ENCODE measurements at places on chromosomes 11 and 22.

- no peak for DNase-seq
These were observed 85.3 kb upstream of the HORMAD2 start for GRCh38 chr22:29994943-29995342.

- no peak for DNase-seq
These were observed 121.8 kb upstream of the C11orf87 start for GRCh38 chr11:109300211-109300610.

GRCh38 chr11:67071420-67072284 lies 15.0 kb downstream of the RHOD start:
- no peak for DNase-seq

GRCh38 chr11:62542111-62542745 lies 4.4 kb downstream of the AHNAK start:
- DNase-seq, result no peak

GRCh38 chr11:115769891-115770290 lies 265.7 kb upstream of the CADM1 start:
- DNase-seq, result no peak

GRCh38 chr11:86159581-86159891 lies 85.0 kb upstream of the EED start:
- no peak for DNase-seq

DNA sequence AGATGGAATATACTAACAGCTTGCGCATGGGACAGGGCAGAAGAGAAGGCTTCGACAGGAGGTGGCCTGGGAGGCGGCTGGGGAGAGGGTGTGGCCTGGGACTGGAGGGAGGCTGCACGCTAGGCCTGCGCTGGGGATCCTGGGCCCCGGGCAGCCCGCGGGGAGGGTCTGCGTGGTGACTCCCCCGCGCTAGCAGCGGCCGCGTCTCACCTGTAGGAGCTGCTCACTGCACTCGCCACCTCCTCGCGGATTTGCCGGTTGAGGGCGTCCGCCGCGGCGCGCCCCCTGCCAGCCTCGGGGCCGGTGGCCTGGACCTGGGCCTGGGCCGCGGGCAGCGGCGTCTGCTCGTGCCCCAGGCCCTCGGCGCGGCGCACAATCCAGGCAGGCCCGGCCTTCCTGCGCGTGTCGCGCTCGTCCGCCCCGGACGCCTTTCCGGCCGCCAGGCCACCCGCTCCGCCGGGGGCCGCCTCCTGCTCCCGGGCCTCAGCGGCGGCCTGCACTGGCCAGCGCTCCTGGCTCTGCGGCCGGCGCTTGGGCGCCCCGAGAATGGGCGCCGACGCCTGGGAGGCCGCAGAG lies 1.5 kb downstream of the MAP6 start:
- DNase-seq, result no peak

- no peak for DNase-seq
These were observed 22.7 kb upstream of the ACER3 start for GRCh38 chr11:76837696-76838677.

GRCh38 chr11:67640758-67641337 lies 1.3 kb upstream of the TBX10 start:
- DNase-seq, result no peak

GRCh38 chr11:73932781-73933180 lies 18.0 kb upstream of the DNAJB13 start:
- DNase-seq, result no peak

- no peak for DNase-seq
These were observed 22.3 kb downstream of the PPFIBP2 start for GRCh38 chr11:7536100-7536499.

DNA sequence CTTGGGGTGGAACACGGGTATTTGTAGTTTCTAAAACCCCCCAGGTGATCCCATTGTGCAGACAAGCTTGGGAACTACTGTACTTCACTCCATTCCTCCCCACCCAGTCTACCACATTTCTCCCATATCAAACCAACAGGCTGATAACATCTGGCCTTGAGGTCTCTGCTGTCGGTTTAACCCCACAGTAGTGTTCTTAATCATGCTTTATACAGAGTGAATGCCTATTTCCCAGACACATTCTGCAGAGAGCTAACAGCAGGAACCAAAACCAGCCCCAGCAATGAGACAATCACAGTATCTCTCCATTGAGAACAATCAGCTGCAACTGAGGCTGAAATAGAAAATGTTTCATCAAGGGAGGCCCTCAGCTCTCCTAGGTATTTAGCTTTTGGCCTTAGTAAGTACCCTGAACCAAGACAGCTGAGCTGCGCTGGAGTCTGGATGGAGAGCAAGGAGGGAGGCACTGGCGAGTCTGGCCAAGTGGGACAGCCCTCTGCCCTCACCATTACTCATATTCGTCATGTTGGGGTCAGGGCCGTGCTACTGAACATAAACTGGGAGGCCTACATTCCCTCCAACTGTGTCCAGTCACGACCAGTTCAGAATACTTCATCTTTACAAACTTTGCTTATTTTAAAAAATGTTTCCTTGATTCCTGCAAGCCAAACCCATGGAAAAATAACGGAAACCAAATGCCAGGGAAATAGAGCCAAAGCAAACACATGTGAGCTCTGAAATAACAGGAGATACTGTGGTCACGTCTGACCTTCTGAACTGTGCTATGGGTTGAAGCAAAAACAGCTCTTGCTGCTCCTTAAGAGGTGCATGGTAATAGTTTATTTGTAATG lies 81.0 kb downstream of the CCDC34 start:
- DNase-seq, result peak; percentile 95

GRCh38 chr11:81470446-81470845 lies 1263.2 kb downstream of the FAM181B start:
- no peak for DNase-seq

All from AG09319 (cell line).